ENCODE measurements at places on chromosomes 5 and 9.

DNA sequence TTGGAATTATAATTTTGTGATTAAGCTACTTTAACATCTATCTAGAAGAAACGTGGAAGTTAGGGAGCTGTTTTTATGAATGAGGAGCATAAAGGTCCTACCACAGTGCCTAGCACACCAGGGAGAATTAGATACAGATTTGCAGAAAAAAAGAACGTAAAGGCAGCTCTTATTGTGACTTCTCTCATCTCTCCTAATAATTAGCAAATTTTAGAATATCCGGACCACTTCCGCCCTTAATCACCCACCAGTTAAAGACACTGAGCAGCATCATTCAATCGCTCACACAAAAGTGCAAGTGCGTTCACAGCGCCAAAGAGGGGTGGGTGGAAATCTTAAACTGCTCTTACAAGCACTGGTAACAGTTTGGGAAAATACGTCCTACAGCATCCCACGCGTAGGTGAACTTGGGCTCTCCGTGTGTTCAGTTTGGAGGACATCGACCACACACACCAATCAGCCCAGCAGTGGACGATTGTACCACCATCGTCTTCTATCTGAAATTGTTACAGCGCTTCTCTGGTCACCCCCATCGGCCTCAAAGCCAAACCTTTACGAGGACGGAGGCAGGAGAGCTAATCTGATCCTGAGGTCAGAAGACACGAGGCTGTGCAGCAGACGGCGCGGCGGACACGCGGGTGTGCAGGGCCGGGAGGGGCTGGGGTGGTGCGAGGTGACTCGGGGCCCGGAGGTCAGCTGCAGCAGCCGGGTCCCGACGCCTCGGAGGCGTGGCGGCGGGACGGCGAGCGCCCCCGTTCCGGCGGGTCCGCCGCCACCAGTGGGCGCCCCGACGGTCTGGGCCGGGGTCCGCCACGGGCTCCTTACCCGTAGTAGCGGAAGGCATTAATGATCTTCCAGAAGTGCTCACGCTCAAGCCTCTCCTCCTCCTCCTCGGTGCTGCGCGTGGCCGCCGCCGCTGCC is 646 bp downstream of the CARNMT1 start:
- peak; percentile 44 for DNase-seq

GRCh38 chr9:16267281-16268066 is 603.0 kb downstream of the BNC2 start:
- no peak for DNase-seq

DNA sequence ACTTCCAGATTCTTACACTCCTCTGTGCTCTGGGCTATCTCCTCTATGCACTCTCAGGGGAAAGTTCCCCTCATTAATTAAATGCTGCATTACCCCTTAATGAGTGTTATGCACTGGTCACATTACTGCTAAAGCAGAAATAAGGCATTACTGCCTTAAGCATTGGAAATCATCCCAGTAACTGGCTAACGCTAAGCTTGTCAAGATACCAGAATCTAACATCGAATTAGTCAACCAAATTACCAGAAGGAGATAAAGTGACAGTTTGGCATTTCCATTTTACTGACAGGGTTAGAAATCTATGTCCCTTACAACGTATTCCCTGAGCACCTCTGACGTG is 69.5 kb upstream of the FAM169A start:
- no peak for DNase-seq

DNA sequence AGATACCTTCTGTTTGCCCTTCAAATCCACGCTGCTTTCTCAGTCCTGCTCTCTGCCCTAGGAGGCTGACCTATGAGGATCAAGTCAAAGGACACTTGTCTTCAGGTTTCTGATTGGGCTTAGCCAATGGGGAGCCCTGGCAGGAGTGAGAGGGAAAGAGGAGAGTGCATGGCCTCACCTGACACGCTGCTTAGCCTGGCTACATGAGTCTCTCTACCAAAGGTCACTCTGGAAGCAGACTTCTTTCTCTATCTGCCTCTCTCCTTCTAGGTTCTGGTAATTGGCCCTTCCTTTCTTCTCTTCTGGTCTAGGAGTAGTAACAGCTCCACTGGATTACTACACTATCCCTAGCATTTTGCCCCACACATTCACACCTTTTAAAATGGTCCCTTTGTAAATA is 13.1 kb downstream of the ARSB start:
- DNase-seq = no peak

GRCh38 chr5:172926008-172926523 is 33.2 kb upstream of the RPL26L1 start:
- DNase-seq = no peak

- DNase-seq = no peak
Observed at GRCh38 chr5:156148301-156148700, 178.7 kb upstream of the SGCD start.
